Activated T-cell treated with anti-CD3 and anti-CD28 coated beads, Interleukin-2, amount 50 U/mL, for 4 hours (primary cell): ENCODE measurements at places on chromosomes 6 and 20.

DNA sequence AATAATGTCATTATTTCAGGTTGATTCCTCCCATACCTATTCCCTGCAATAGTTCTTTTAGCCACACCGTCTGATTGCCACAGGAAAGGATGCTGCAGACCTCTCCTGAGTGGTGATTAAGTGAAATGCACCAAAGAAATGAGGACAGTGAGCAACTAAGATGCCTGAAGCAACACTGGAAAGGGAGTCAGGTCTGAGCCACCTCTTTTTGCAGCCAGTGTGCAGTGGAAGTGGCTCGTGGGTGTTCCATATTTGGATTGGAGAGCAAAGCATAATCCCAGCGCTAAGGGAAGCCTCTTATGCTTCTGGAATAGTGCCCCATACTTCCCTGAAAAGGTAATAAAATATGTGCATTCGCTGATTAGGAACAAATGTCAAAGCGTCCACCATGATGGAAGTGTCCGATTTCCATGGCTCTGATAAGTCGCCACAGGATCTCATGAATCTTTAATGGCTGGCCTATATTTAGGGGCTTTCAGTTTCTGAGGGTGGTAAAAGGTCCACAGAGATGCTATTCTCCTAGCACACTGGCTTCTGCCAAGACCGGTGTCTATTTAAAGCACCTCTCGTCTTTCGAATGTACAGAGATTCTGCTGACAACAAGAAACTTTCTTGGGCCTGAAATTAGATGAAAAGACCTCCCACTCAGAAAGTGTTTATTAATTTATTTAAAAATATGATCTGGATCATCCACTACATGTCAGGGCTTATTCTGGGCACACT is 253.9 kb downstream of the SLC24A3 start:
- DNase-seq = no peak

- no peak for DNase-seq
Measured at GRCh38 chr6:35049900-35050756, 91.0 kb downstream of the TCP11 start.

DNA sequence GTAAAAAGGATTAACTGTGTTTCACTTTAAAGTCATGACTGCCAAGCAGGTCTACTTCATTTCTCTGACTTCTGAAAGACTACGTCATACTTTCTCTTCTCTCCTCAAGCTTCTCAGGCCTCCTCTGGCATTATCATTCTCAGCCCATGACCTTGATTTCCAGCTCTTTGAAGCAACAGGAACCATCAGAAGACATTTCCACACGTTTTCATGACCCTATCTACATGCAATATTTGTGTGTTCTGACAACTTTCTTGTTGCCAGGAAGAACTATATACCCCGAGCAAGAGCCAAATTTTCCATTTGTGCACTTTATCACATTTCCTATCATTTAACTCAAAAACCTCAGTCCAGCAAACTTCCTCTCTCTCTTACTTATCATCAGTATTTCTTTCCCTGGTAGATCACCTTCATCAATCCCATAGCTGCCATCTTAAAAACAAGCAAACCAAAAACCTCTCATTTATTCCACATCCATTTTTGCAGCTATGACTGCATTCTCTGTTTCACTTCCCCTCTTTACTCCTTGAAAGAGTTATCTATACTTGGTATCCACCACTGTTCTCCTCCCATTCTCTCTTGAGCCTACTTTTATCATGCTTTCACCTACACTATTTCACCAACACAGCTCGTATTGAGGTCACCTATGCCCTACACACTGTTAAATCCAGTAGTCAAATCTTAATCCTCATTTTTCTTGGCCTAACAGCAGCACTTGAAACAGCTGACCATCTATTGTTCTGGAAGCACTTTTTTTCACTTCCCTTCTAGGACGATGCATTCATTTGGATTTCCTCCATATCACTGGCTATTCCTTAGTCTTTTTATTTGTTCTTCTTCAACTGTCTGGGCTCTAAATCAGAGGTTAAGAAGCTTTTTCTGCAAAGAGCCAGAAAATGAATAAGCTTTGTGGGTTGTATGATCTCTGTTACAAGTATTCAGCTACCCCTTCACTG is 47.1 kb downstream of the STX7 start:
- DNase-seq = no peak

DNA sequence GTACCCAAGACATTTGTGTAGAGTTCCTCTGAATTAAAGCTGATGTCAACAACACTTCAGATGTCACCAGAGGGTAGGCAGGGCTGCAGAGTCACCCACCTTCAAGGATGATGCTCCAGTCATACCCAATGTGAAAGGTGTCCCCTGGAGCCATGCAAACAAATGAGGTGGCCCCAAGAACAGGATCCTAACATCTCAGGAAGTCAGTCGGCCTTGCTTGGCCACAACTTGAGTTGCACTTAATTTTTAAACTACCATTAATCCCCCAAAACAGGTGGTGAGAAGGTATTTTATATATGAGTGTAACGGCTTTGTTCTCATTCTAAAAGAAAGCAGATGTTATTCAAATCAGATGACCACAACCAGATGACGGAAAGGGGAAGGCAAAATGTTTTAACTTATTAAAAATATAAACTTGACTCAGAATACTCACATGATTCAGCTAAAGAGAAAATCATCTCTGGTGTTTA is 21.1 kb upstream of the SERPINB1 start:
- DNase-seq = no peak

DNA sequence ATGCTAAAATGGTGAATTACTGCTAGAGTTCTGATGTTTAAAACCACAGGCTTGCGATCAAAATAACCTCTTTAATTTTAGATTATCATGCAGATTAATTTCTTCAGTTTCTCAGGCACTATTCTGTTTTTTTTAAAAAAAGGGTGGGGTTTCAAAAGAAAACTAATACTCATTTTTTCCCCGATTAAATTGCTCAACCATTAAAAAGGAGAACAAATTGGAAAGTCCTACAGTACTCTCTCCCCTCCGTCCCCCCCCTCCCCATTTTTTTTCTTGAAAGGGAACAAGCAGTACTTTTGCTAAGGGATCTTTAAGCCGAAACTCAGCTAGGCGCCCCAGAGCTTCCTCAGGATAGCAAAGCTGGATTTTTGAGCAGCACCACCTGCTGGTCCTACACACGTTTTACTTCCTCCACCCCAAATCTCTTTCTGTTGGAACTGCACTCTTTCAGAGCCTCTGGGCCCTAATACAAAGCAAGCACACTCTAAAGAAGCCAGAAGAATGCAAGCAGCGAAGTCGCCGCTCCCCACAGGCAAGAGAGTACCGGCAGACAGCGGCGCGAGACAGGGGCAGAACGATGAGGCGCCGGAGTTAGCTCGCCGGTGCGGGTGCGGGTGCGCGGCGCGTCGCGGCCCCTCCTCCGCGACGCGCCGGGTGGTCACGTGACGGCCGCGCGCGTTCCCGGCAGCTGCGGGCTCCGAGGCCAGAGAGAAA is at the start of gene RNF146:
RNF146 (plus strand) TSS at position 687 of the 714 bp plus-strand sequence. CDS start 13,475 bp downstream, outside the sequence.
- peak; percentile 60 for DNase-seq

- DNase-seq = no peak
Measured at GRCh38 chr6:108763931-108764579, 84.2 kb upstream of the ARMC2 start.

DNA sequence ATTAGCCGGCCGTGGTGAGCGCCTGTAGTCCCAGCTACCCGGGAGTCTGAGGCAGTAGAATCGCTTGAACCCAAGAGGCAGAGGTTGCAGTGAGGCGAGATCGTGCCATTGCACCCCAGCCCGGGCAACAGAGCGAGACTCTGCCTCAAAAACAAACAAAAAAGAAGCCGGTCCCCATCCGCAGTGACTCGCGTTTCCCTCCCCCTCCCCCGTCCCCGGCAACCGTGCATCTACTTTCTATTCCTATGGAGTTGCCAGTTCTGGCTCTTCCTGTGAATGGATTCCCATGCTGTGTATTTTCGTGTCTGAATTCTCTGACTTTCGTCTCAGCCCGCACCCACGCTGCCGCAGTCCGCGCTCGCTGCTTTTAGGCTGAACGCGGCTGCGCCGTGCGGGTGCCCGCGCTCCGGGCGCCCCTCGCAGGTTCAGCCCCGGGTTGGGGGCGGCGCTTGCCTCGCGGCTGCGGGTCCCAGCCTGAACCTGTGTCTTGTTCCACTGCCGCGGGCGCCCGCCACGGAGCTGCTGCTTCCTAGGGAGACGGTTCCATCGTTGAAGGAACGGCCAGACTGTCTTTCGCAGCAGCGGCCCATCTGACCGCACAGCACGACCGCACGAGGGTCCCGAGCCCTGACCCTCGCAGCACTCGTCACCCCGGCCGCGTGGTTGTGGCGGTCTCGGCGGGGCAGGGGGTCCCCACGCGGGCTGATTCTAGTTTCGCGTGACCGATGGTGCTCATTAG is 1.1 kb upstream of the MRGBP start:
- peak; percentile 55 for DNase-seq

GRCh38 chr6:163612200-163612599 is 197.7 kb downstream of the QKI start:
- no peak for DNase-seq

GRCh38 chr6:4496284-4496683 is 279.9 kb upstream of the CDYL start:
- DNase-seq = no peak
